MM.1S (cell line): ENCODE measurements at places on chromosomes 13 and 19.

DNA sequence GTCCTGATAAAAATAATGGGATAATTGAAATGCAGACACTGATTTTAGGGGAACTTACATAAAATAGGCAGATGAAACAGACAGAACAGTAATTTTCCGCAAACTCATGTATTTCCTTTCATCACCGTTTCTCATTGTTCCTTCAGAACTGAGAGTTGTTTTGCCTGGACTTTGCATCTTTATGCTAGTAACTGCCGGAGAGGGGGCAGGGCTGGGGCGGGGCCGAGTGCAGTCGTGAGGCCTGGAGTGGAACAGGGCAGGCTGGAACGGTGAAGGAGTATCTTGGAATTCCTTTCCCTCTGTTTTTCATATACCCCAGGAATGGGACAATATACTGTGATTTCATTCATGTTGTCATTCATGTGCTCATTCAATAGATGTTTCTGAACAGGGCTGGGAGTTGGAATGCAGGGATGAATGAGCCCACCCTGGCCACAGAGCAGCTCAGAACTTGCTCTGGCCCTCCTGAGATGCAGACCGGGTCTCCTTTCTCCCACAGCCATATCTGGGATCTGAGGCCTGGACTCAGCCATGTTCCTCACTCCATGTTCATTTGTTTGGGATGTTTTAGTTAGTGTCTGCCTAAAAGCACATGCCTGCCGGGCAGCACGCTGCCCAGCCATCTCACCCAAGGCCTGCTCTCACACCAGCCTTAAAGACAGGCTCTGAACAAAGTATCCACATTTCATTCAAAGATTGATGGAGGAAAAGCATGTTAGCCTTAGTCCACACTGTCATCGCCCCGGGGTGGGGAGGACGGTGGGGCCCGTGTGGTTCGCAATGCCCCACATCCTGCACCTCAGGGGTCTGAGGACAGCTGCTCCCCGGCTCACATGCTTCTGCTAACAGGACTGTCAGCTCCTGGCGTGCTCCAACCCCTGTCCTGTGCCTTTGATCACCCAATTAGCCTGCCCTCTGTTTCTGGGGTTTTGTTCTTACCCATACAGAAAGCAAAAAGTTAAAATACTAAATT lies 92.9 kb downstream of the SOX1 start:
- DNase-seq: no peak
- no peaks in the 10 kb centered on the region for H3K36me3 ChIP-seq
- no peak overlapping the region for H3K4me3 ChIP-seq
- H3K4me1 ChIP-seq: no peaks in the 10 kb centered on the region
- H3K27ac ChIP-seq: no peak overlapping the region

GRCh38 chr19:1259206-1259875 lies 9.8 kb upstream of the CIRBP start:
- H3K27me3 ChIP-seq: no peaks in the 10 kb centered on the region
- peaks cover 23% of the 10 kb centered on the region for H3K4me1 ChIP-seq
- peak overlapping the region; percentile 75 for H3K4me3 ChIP-seq
- peak; percentile 78 for DNase-seq

DNA sequence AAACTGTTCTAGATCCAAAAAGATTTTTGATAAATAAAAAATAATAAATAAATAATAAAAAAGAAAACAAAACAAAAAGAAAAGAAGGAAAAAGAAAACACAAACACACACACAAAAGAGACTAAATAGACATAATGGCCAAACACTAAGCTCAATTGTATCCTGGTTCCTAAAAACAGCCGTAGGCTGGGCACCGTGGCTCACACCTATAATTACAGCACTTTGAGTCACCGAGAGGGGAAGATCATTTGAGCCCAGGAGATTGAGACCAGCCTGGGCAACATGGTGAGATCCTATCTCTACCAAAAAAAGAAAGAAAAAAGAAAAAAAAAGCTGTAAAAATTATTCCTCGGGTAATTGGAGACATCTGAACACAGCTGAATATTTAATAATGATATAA lies 8.9 kb downstream of the ETHE1 start:
- H3K27me3 ChIP-seq: no peaks in the 10 kb centered on the region
- H3K36me3 ChIP-seq: no peaks in the 10 kb centered on the region
- no peak for DNase-seq
- H3K4me1 ChIP-seq: no peaks in the 10 kb centered on the region
- H3K4me3 ChIP-seq: no peak overlapping the region

DNA sequence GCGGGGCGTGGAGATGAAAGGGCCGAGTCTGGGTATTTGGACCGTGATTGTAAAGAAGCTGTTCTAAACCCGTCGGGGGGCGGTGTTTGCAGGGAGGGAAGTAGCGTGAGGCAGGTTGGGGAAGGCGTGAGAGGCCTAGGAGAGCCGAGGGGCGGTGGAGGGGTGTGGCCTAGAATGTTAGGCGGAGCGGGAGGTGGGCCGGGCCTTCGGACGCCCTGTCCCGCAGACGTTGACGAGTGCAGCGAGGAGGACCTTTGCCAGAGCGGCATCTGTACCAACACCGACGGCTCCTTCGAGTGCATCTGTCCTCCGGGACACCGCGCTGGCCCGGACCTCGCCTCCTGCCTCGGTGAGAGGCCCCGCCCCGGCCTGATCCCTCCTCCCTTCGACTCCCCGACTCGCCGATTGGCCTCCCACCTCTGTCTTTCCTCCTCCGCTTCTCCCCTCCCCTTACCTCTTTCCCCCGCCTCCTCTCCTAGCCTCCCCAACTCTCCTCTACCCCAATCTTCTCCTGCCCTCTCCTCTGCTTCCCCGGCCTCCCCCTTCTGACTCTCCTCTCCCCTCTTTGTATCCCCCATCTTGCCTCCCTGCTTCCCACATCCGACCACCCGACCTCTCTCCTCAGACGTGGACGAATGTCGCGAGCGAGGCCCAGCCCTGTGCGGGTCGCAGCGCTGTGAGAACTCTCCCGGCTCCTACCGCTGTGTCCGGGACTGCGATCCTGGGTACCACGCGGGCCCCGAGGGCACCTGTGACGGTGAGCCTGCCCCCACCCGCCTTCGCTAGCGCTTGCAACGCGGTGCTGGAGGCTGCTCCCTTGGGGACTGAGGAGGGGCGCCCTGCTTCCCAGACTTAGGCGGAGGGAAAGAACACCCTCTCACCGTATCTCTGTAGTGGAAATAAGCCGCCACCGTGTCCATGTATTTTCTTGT lies 12.8 kb downstream of the LTBP4 start:
- no peaks in the 10 kb centered on the region for H3K27me3 ChIP-seq
- peak; percentile 83 for DNase-seq
- peak overlapping the region; percentile 35; the same call in 1 of the 2 replicates for H3K27ac ChIP-seq
- peak overlapping the region; percentile 81 for H3K4me3 ChIP-seq
- peaks cover 7% of the 10 kb centered on the region for H3K4me1 ChIP-seq

- no peaks in the 10 kb centered on the region for H3K36me3 ChIP-seq
- H3K4me1 ChIP-seq: no peaks in the 10 kb centered on the region
- no peaks in the 10 kb centered on the region for H3K27me3 ChIP-seq
- no peak for DNase-seq
- H3K27ac ChIP-seq: no peak overlapping the region
Measured at GRCh38 chr19:12494260-12494860, 9.7 kb upstream of the ZNF709 start.
